B cell (primary cell): ENCODE measurements at places on chromosomes 7 and 10.

GRCh38 chr10:36446881-36447280 is 678.5 kb upstream of the ANKRD30A start:
- no peak for DNase-seq

GRCh38 chr7:140697447-140698143 is 1.1 kb downstream of the NDUFB2 start:
- no peak for DNase-seq

DNA sequence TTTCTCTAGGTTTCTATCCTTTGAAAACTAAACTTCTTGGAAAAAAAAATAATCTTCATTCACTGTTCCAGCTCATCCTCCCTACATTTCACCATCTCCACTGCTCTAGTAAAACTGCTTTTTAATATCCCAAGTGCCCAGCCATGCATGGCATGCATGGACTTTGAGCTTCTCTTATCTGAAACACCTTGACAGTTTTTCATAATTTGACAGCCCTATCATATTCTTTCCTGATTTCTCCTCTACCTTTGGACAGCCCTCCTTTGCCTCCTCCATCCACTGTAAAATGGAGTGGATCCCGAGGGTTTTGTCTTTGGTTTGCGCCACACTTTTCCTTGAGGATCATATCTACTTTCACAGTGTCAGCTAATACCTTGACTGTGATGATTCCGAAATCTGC is 212.8 kb downstream of the ANK3 start:
- no peak for DNase-seq

- DNase-seq = no peak
Measured at GRCh38 chr7:117097860-117098259, 144.6 kb downstream of the ST7 start.
